Cardiac septum (tissue), 1 donor: ENCODE measurements at places on chromosomes 6 and 20. TPM values are rescaled to one million over a fixed set of nuclear protein-coding genes. Genes with fewer than 3 reads are reported as not detected.

Gene C20orf173
- total RNA-seq = not detected

Gene ZNF318
- total RNA-seq = 13.8 TPM

Gene MOG
- 2.0 TPM for total RNA-seq

Gene RGS17
- total RNA-seq = 0.43 TPM

Gene DUSP15
- 3.4 TPM for total RNA-seq

Gene PKHD1
- 0.03 TPM for total RNA-seq

Gene QKI
- 460 TPM for total RNA-seq

Gene PRRT1
- total RNA-seq = 0.83 TPM

Gene THEMIS
- total RNA-seq = 0.08 TPM

Gene MEP1A
- not detected for total RNA-seq

Gene VGLL2
- 38.1 TPM for total RNA-seq

Gene ECI2
- 123 TPM for total RNA-seq

Gene XPO5
- total RNA-seq = 20.3 TPM

Gene RUNX2
- 3.1 TPM for total RNA-seq
